Hematopoietic multipotent progenitor cell (in vitro differentiated cells): ENCODE measurements at places on chromosomes 5 and 9.

DNA sequence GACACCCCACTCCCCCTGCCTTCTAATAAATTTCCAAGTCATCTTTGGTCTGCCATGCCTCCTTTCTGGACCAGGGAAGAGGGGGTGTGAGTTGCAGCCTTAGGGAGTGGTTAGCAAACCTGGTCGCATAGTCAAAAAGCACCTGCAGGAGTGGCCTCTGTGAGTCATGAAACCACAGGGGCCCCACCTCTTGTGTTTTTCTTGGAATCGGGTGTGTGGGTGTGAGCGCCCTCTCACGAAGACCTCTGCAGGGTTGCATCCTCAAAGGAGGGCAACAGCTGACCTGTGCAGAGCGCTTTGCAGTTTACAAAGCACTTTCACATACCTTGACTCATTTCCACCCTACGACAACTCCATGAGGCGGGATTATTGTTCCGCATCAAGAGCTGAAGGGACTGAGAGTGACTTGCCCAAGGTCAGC lies 36.8 kb upstream of the TEX48 start:
- no peak for DNase-seq

DNA sequence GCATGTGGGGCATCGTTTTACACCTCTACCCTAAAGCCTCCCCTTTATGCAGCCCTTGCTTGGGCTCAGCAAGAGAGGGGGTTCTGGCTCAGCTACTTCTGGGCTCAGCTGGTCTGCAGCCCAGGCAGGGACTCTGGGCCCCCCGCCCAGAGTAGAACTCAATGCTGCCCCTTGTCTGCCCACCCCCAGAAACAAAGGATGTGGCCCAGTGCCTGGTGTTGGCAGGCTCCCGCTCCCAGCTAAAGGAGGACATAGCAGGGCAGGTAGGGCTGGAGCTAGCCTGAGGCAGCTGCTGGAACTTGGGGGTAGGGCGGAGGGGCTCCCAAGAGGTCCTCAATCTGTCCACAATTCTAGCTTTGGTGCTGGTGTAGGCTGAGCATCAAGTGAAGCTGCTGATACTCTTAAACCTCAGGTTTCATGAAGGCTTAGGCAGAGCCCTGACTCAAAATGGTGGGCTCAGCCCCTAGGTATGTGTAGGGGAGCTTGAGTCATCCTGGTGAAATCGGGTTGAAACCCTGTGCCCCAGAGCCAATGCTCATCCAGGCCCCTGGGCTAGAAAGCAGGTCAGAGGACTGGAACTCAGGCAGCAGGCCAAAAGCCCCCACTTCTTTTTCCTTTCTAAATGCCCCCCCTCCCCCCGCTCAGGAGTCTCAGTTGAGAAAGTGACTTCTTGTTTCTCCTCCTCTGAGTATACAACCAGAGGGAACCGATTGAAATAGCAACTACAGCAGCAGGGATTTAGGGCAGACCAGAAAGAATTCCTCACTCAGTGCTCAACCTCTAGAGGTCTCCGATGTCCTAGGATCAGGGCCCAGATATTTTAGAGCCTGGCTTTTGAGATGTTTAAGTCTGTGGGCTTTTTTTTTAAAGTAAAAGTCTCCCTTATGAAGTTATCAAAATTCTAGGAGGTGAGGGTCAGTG lies 11.4 kb downstream of the PSD2 start:
- DNase-seq, result no peak

DNA sequence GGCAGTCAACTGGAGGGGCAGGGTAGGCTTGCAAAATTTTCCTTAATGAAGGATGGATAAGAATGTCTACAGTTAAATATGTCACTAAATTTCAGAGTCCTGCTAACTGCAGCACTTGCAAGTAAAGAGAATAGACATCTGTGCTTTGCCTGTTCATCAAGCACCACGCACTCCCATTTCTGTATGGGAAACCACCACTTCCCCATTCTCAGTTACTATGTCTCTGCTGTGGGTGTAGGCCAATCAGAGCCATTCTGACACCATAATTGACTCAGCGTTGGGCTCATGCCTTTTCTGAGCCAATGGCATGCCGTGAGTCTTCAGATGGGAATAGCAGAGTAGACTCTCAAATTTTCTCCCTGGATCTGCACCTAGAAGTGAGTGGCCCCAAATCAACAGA lies 247.5 kb downstream of the GABRB2 start:
- no peak for DNase-seq

DNA sequence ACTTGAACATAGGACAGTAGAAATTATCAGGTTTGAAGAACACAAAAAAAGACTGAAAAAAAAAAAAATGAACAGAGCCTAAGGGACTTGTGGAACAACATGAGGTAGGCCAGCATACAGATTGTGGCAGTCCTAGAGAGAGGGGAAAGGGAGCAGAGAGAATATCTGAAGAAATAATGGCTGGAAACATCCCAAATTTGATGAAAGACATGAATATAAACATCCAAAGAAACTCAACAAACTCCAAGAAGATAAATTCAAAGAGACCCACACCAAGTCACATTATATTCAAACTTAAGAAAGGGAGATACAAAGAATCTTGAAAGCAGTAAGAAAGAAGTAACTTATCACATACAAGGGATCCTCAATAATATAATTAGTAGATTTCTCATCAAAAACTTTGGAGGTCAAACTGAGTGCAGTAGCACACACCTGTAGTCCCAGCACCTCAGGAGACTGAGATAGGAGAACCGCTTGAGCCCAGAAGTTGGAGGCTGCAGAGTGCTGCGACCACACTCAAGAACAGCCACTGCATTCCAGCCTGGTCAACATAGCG lies 9.1 kb downstream of the PLAA start:
- no peak for DNase-seq

GRCh38 chr5:79512049-79512448 lies 1.9 kb downstream of the HOMER1 start:
- DNase-seq, result no peak
